ENCODE measurements at places on chromosomes 7 and 10.

GRCh38 chr7:113084496-113085172, 2.0 kb downstream of the GPR85 start:
- DNase-seq: no peak

- no peak for DNase-seq
Measured at GRCh38 chr10:74957285-74957961, 131.0 kb downstream of the KAT6B start.

GRCh38 chr7:54995610-54996363, 23.0 kb upstream of the EGFR start:
- peak; percentile 31 for DNase-seq

DNA sequence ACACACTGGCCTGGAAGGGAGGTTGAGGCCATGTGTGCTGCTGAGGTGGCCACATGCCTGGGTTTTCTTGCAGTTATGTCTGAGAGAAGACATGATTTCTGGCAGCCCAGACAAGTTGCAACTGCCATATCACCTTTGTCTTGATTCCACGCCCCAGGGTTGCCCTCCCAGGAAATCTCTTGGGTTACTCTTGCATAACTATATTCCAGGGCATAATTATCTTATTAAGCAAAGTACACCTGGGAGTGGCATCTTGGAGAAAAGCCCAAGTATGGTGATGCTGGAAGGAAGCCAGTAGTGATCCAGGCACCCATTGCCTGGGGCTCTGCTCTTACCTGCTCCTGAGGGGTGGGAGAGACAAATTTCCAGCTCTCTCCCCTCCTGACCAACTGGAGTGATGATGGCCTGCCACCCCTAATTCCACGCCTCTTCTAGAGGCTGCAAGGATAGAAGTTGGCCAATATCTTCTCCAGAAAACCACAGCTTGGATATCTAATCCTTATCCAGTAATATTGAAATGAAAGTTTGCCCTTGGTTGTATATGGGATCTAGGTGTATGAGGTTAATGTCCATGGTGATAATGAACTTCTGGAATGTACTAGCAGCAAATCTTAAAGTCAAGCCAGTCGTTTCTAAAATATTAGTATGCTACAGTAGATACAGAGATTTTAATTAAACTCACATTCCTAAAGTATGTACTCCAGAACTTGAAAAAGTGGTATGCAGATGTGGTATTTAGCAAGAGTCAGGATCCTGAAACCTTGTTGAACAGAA, 5.0 kb downstream of the AKR1B10 start:
- no peak for DNase-seq

DNA sequence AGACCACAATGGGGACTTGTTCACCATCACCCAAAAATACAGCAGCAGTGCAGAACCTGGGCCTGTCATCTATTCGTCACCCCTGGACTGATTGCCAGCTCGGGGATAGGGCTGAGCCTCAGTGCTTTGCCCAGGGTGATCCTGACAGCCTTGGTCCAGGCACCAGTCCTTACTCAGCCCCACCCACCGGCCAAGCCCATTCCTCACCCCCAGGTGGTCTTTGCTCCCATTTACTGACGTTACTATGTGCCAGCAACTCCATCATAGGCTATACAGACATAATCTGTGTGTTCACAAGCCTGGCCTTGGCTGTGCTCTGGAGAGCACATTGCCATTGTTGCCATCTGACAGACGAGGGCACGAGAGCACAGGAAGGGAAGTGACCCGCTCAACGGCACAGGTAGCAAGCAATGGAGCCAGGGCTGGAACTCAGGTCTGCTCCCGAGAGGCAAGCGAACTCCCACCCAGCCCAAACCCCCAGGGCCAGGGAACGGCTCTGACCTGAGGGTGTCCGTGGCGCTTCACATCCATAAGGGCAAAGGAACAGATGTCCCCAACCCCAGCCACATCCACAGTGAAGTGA, 6.8 kb downstream of the ATG9B start:
- peak; percentile 37 for DNase-seq

- no peak for DNase-seq
Measured at GRCh38 chr10:106399112-106399511, 765.4 kb downstream of the SORCS1 start.

GRCh38 chr7:38206071-38206470, 28.0 kb downstream of the STARD3NL start:
- no peak for DNase-seq

DNA sequence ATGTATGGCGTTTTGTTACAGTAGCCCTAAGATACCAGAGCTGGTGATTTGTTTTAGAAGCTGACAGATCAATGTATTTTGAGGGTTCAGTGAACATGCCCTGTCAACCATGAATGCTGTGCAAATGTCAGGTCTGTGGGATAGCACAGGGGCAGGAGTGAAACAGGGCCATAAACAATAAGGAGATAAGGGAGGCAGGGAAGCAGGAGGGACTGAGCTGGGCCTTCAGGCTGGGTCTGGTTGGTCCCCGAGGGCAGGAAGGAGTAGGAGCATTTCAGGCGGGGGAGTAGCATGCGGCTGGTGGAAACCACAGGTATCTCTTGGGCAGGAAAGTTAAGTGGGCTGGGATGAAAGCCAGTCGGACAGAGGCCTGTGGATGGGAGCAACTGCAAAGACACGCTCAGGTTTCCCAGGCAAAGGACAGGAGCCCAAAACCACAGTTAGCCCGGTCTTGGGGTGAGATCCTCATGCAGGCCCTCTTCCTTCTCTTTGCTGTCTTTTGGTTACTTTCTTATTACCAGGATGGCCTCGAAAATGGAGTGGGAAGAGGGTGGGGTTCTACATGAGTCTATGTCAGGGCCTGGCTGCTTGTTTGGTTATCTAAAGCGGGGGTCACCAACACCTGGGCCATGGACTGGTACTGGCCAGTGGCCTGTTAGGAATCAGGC, 69.5 kb upstream of the SEPHS1 start:
- no peak for DNase-seq

DNA sequence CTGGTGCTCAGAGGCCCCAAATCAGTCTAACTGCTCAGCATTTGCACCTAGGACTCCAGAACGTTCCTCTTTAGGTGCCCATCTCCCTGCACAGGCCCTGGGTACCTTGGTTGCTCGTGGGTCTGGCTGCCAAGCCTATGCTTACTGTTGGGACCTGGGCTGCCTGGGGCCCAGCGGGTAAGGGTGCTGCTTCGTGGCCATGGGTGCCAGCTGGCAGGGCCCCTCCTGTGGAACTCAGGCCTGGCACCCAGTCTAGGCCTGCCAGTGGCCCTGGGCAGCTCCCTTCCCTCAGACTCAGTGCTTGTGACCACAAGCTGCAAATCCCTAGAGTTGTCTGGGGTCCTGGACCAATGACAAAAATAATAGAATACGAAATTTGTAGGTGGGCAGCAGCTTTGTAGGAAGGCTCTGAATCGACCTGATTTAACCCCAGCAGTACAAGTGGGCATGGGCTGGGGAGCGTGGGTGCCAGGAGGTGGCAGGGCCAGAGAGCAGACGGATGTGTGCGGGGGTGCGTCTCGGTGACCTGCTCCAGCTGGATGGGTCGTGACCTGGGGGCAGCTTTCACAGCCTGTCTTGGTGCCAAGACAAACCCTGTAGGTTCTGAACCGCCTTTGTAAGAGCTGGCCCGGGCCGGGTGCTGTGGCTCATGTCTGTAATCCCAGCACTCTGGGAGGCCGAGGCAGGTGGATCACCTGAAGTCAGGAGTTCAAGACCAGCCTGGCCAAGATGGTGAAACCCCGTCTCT, 69.7 kb downstream of the MKI67 start:
- no peak for DNase-seq

GRCh38 chr7:138095972-138096935, 20.0 kb downstream of the AKR1D1 start:
- DNase-seq: no peak

DNA sequence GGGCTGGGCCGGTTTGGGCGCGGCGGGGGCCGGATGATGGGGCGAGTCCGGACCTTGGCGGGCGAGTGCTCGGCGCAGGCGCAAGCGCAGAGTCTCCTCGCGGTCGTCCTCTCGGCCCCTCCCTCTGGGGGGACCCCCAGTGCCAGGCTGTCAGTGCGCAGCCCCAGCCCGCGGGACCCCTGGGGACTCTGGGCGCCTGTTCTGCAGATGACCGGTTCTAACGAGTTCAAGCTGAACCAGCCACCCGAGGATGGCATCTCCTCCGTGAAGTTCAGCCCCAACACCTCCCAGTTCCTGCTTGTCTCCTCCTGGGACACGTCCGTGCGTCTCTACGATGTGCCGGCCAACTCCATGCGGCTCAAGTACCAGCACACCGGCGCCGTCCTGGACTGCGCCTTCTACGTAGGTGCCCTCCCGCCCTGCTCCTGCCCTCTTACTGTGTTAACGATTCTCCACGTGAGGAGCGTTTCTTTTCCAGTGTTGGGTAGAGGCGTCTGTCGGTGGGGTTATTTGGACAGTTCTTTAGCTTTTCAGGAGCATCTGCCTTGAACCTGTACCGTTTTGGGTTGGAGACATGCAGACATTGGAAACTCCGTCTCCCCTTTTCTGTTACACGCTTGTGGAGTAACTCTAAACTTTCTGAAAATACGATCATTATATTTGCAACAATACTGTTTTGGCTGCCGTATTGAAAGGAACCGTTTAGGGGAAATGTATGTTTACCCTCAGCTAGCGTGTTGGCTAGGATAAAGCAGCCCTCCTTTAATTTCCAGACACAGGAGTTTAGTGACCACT, 706 bp downstream of the BUB3 start:
- peak; percentile 61 for DNase-seq

- no peak for DNase-seq
Measured at GRCh38 chr10:82390866-82391658, 516.1 kb downstream of the NRG3 start.

Data from activated CD8-positive, alpha-beta T cell treated with anti-CD3 and anti-CD28 coated beads for 36 hours (primary cell).